Small intestine (tissue), 16 donors: ENCODE measurements at places on chromosomes 2 and 18. TPM values are rescaled to one million over a fixed set of nuclear protein-coding genes. Genes with fewer than 3 reads are reported as not detected.

DNA sequence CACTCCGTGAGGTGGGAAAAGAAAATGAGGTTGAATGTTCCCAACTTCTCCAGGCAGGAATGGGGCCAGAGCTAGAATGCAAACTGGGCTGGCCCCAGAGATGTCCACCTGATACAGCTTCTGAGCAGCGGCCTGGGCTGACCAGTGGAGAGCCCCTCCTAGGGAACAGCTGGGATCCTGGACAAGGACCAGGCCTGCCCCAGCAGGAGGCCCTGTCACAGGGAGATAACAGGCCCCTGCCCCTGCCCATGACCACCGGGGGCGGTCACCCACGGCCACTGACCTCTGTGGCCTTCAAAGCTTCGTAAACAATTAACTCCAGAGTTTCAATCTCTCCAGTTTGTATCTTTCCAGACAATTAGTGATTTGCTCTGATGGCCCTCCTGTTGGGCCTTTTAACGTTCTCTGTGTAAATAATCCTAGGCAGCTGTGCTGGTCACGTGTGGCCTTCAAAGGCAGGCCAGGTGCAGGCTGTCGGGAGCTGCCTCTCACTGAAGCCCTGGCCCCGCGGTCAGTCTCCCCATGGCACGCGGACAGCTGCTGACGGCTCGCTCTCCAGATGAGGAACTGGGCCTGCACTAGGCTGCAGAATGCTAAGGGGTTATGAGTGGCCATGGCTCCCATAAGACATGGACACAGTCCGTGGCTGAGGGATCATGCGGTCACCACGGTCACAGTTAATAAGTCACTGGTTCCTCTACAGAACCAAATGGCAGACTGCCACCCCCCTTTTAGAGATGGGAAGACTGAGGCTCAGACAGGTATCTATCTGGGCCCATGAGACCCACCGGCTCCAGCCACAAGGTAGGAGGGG is 9.2 kb downstream of the HS6ST1 start:
- no peaks in the 10 kb centered on the region for H3K4me1 ChIP-seq
- peak overlapping the region; percentile 43 for H3K27ac ChIP-seq
- DNase-seq = peak; percentile 72
- H3K27me3 ChIP-seq = no peaks in the 10 kb centered on the region

DNA sequence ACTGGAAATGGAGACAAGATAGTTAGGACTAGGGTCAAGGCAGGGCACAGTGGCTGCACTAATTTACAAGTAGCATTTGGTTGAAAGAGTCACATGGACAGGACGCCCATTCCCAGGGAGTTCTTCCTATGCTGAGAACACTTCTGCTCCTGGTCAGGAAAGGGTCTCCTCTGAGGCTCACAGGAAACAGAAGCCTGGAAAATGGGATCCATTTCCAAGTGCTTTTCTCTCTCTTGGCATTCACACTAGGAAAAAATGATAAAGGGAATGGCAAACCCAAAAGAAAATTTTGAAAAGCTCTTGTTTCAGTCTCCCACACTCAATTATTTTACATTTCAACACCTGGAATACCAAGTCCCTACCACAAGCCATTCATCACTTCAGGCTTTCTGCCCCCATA is 88.7 kb downstream of the COBLL1 start:
- no peak overlapping the region for H3K4me3 ChIP-seq
- peaks cover 3% of the 10 kb centered on the region for H3K36me3 ChIP-seq
- no peak overlapping the region for H3K27ac ChIP-seq
- H3K27me3 ChIP-seq = no peaks in the 10 kb centered on the region
- DNase-seq = no peak

GRCh38 chr18:49677081-49677480 is 115.2 kb downstream of the LIPG start:
- no peak overlapping the region for H3K4me3 ChIP-seq
- no peaks in the 10 kb centered on the region for H3K4me1 ChIP-seq
- no peak for DNase-seq
- H3K27me3 ChIP-seq = no peaks in the 10 kb centered on the region

SERPINB11 gene
- polyA plus RNA-seq = not detected
